CD14-positive monocyte (primary cell): ENCODE measurements at places on chromosomes 2 and 18.

DNA sequence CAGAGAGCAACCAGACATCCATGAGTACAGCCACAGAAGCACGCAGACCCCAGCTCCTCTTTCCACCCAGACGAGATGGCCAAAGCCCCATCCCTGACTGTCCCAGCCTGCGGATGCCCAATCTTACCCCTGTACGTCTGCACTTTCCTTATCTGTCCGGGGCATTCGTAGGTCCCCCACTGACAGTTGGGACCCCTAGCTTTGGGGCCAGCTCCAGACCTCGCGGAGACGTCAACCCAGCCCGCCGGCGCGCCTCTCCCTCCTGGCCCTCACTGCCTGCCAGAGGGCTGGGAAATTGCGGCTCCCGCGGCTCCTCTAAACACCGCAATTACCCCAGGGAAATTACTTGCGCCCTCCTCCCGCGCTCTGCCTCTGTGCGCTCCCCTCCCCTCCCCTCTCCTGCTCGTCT, 2.3 kb downstream of the ECEL1 start:
- DNase-seq: no peak

DNA sequence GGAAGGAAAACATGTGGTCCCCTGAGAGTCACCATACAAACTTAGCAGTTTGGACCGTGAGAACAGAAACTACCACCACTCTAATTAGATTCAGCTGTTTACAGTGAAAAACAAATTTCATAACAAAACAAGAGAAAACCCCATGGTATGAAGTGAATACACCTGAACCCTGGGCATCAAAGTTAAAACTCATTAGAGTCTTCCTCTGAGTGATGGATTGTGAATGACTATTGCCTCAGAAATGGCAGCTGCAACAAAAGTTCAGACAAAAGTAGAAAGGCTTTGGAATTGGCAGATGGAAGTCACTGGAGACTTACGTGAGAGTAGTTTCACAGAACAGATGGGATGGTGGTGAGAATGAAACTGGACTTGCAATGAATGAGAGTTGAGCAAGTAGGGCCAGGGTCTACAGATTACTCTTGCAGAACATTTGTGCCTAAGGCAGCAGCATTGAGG, 98.0 kb downstream of the AAK1 start:
- DNase-seq: no peak

GRCh38 chr2:214328941-214329340, 81.9 kb upstream of the VWC2L start:
- DNase-seq: no peak

DNA sequence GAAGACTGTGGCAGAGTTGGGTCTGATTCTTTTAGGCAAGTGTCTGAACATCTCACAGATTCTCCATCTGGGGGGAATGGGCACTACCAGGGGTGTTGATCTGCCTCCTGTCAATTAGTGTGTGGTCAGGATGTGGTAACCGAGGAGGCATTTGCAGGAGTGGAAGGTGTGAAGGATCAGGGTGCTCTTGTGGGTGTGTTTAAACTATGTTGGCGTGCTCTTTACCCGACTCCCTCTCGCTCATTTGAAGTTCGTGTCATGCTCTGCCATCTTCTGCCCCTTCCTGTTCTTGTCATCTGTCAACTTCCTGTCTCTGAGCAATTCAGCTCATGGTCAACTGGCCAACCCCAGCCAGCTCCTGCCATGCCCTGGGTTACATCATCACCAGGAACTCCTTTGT, 107.9 kb downstream of the RTN4 start:
- peak; percentile 20 for DNase-seq

- DNase-seq: no peak
These were observed 687.8 kb downstream of the SLC4A3 start for GRCh38 chr2:220315098-220315823.

DNA sequence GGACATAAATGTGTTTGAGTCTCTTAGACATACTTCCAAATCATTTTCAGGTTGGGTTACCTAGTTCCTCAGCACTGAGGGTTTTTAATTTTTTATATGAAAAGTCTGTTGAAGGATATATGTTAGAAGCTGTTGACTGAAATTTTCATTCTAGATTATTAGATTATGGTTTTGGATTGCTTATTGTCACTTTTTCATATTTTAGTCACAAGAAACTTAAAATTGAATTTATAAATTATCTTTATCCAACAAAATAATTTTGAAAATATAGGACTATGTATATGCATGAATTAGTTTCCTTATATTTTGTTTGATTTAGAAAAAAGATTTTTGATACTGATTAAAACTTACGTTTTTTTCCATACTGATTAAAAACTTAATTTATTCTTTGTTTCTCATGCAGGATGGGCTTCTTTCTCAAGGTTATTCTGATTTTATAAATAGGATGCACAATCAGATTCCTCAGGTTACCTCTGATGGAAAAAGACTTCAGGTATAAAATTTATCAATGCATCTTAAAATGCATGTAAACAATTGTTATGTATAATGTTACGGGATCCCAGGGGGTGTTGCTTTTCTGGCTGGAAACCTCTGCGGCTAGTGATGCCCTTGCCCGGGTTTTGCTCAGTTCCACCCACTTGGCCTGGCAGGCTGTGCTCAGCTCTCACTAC, 26.2 kb downstream of the DDX1 start:
- DNase-seq: no peak

DNA sequence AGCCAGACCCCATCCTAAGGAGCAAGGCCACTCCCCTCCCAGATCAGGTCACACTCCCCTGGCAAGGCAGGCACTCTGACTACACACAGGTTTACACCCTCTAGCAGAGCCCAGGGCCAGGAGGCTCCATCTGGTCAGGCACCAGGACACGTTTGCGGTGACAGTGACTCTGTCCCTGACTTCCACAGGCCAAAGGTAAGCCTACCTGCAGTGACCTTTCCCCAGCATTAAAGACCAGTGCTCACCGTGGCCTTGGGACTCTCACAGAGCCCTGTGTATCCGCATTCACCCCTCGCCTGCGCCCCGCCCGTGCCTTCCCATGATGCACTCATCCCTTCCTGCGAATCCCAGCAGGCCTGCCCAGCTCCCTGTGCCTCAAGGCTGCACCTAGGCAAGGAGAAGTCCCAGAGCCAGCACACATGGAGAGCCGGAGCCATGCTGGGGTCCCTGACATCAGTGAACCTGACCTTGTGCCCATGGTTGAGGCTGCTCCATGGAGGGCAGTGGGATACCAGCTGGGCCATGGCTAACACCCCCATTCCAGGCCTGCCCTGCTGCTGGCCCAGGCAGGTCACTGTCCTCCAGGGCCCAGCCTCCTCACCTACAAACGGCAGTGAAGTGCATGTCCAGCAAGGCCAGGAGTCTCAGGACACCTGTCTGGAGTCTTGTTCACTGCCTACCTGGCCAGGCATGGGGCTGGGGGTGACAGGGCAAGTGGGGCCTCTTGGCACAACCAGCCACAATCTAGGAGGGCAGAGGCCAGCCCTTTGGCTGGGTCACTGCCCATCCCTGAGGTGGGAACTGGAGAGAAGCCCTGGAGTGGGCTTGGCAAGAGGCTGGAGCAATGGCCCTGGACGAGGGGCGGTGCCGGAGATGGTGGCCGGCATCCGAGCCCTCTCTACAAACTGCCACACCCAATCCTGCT, 3.0 kb downstream of the NEURL3 start:
- no peak for DNase-seq

DNA sequence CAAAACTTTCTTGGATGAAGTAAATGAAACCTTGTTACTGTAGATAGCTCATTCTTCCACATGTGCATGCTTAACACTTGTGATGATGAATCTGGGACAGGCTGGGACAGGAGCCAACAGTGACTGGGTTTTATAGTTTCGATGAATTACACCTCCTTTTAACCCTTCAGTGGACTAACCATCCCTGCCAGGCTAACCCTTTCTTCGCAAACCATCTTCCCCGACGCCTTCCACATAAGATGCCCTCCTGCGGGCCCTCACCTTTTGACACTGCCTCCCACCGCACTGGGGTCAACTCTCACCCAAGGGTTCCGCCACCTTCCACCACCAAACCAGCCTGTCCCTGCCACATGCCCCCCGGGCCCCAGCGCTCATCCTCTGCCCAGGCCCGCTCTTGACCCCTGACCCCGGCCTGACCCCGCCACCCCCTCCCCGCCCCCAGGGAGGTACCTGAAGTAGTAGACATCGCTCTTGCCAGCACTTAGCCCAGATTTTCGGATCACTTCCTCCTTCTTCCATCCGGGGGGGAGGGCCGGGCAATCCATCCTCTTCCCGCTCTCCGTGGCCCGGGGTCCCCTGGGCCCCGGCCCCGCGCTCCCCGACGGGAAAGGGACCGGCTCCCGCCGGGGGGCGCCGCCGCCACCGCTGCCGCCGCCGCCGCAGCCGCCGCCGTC, 764 bp downstream of the MBD2 start:
- DNase-seq: peak; percentile 46

- DNase-seq: peak; percentile 87
These were observed 3.8 kb downstream of the CATIP start for GRCh38 chr2:218360453-218360852.

GRCh38 chr18:35197296-35197695, 43.5 kb upstream of the ZNF397 start:
- no peak for DNase-seq

- DNase-seq: no peak
These were observed 127.8 kb downstream of the MEP1B start for GRCh38 chr18:32317651-32318050.

GRCh38 chr2:3262437-3263388, 114.9 kb downstream of the EIPR1 start:
- DNase-seq: no peak

DNA sequence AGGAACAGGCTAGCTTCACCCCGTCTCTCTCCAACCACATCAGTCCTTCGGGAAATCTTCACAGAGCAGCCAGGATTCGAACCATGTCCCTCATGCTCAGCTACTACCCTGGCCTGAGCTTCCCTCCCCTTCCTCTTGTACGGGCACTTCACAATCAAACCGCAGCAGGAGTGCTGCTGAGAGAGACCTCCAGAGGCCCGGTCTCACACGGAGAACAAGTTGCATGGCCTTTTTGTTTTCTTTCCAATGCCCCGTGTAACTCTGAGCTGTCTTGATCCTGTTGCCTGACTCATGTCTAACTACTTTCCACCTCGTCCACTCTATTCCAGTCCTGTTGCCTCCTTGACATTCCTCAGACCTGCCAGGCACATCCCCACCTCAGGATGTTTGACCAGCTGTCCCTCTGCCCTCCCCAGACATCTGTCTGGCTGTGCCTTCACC, 25.4 kb downstream of the FBLN7 start:
- DNase-seq: no peak

DNA sequence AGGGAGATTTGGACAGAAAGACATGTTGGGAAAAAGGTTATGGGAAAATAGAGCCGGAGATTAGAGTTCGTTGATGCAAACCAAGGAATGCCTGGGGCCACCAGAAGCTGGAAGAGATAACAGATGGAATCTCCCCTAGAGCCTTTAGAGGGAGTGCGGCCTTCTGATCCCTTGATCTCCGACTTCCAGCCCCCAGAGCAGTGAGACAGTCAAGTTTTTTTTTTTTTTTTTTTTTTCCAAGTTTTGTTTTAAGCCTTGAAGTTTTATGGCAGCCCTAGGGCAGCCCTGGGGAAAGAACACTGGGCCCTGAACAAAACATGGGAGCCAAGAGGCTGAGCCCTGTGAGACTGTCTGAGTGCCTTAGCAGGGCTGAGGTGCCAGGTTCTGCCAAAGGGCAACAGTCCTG, 6.5 kb downstream of the DGKD start:
- no peak for DNase-seq
